NCI-H1436 (cell line): ENCODE measurements at places on chromosomes 1 and 21.

DNA sequence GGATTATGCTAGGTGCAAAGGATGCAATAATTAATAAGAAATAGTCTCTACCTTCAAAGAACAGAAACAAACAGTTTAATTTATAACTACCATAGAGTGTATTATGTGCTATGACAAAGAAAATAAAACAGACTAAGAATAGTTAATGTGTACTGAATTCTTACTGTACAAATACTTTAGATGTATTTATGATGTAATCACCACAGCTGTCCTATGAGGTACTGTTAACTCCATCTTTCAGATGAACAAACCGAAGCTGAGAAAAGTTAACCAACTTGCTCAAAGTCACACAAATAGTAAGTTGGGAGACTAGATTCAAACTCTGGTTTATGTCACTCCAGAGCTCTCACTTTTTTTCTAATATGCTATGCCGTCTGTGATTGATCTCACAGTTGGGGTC, 77.0 kb upstream of the FGGY start:
- DNase-seq: no peak

DNA sequence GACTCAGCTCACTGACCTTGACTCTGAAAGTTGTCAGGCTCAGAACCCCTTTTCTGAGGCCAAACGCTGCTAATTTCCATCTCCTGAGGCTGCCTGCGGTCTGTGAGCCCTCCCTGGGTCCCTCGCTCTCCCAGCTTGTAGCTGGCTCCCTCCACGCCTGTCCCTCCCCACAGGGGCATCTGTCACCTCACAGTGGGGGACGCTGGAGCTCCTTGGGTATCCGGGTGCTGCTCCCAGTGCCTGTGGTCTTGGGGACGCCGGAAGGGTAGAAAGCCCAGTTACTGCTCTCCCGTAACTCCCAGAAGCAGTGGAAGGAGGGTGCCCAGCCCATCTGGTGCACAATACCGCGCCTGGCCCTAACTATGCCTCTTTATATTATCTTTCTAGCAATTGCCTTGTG, 13.0 kb upstream of the MMEL1 start:
- DNase-seq: no peak

- DNase-seq: no peak
Measured at GRCh38 chr1:36879613-36880012, 154.7 kb downstream of the GRIK3 start.

DNA sequence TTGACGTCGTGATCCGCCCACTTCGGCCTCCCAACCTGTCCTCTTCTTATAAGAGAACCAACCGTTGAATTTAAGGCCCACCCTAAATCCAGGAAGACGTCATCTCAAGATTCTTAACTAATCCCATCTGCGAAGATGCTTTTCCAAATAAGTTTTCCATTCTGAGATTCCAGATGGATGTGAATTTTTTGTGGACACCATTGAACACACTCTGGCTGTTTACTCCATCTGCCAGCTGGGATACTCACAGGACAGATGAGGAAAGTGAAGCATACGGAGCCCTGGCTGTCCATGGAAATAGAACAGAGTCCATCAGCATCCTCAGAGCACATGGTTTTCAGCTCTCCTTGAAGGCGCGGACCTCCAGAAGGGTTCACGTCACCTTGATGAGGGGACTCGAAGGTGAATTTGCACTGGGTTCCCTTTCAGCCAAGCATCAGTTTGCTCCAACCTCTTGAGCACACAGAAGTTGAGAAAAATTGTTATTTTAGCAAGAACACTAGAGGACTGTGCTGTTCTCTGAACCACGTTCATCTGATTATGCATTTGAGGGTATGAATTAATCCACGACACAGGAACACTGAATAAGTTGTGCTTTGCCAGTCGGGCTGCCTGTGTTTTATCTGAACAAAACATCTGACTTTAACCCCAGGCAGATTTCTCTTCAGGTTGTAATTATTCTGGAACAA, 68.6 kb downstream of the KAZN start:
- DNase-seq: no peak

DNA sequence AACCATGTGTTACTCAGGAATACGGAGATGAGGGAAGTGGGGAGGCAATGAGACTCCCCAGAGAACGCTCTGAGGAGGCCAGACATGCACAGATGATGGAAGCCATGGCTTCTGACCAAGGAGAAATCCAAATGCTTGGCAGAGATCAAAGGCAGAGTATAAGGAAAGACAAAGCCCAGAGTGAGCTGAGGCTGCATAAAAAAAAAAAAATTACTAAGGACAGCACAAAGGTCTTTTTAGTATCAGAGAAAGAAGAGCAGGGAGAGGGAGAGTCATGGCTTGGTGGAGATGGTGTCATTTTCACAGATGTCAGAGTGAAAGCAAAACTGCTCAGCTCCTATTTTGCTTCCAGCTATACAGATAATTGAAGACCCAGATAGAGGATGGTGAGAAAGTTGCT, 8.1 kb upstream of the NCF2 start:
- DNase-seq: no peak

DNA sequence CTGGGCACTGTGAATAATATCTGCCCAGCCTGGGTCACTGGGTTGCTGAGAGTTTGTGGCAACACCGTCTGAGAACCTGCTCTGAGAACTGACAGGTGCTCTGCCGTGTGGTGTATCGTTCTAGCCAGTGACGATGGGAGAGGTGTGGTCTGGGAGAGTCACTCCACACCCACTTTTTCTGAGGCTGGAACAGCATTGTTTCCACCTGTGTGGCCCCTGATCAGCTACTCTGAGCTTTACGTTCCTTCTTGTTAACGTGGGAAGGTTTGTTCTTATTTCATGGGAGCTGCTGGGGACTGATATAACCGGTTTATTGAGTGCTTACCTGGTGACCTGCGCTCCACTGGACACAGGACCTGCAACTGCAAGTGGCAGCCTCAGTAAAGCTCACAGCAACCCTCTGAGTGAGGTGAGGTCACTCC, 34.8 kb upstream of the TENT5C start:
- no peak for DNase-seq

DNA sequence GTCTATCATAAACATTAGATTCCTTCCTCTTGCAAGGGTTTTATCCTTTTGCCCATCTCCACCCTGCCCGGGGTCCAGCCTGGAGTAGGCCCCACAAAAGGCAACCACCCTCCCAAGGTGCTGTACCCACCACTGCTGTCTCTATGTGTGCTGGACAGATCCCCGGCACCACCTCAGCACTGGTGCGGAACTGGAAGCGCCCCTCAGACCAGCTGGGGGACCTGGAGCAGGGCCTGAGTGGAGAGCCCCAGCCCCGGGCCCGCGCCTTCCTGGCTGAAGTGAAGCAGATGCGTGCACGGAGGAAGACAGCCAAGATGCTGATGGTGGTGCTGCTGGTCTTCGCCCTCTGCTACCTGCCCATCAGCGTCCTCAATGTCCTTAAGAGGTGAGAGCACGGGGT, 5.9 kb downstream of the HCRTR1 start:
- DNase-seq: no peak

DNA sequence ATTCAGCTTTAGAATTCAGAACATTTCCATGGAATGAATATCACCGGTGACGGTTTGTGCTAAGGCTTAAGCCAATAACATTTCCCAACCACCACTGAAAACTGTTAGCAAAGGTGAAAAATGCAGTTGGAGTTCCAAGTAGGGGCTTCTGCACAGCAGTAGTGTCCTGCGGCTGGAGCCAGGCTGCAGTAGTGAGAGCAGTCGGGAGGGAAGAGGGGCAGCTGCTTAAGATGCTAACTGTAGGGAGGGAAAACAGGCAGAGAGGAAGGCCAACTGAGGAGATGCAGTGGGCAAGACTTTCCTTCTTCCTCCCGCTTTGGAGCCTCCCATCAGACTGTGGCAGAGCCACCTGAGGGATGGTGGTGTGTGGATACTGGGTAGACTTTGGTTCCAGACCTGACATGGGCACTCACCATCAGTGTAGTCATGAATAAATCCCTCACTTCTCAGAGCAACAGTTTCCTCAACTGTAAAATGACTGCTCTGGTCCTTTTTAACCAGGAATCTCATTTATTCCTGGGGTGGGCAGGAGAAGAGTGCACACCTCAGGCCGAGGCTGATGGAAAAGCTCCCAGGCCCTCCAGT, 3.2 kb downstream of the F3 start:
- no peak for DNase-seq

GRCh38 chr1:230909974-230910754, 41.8 kb upstream of the C1orf198 start:
- DNase-seq: no peak

DNA sequence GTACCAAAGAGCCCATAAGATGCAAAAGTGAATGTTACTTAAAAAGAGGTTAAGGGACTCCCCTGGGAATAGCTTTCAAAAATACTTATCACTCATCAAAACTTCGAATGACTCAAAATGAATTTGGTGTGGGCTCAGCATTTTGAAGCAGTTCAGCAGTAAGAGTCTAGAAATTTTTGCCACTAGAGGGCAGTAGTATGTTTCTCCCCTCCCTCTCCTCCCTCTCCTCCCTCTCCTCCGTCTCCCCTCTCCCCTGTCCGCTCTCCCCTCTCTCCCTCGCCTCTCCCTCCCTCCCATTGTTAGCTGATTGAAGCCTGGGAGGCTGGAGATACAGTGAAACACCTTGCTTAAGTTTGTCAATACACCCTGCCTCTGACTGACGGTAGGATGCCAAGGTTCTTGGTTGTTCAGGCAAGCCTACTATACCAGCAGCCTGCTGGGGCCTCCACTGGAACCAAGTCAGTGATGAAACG, 70.8 kb upstream of the TENT5C start:
- peak; percentile 39 for DNase-seq

DNA sequence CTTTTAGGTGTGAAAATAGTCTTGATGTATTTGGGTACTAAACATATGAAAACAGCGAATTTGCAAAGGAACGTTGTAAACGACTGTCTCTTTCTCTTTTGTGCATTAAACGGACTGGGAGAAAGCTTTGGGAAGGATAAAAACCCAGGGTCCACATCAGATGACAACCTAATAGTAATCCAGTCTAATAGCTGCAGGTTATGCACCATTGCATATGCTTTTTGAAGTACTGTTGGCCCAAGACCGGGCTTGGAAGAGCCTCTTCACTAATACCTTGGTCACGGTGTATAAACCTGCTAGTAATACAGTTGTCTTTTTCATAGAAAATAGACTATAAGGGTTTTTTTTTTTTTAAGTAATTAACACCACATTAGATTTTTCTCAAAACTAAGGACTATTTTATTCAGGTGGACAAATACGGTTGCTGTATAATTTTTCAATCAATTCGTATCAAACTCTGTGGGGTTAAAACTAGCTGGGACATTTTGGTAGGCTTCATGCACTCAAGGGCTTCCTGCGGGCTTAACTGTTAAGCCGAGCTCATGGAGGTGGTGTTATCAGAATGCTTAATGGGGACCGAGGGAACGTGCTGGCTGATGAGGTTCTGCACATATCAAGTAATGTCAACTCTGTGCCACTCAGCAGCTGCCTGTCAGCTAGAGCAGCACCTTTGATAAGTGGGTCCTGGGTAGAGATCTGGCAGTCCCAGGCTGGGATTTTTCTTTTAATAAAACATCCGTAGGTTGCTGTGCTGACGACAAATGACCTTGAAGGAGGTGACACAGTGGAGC, 2.1 kb downstream of the RYR2 start:
- DNase-seq: no peak

- no peak for DNase-seq
Measured at GRCh38 chr1:42957229-42957879, 1.3 kb downstream of the SLC2A1 start.

DNA sequence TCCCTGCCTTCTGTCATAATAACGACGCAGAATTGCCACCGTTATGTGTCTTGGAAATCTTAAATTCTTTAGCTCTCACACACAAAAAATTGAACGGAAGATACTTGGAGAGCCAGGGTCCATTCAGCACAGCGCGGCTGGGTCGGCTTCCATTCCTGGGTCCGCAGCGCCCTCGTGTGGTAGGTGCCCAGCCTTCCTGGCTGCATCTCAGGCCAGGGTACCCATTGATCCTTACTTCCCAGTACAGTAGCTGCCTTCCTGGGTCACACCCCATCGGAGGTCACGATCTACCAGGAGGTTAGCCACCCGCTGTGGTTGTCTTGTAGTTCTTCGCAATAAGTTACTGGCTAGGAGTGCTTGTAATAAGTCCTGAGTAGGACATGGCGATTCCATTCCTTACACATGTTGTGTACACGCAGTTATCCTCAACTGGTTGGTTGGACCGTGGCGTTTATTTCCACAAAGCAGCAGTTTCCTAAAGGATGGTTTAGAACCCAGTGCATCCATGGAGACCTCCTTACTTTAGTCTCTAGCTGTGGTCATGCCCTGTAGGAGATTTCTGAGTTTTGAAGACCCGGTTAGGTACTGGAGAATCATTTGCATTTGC, 9.9 kb upstream of the MTARC1 start:
- DNase-seq: peak; percentile 84

DNA sequence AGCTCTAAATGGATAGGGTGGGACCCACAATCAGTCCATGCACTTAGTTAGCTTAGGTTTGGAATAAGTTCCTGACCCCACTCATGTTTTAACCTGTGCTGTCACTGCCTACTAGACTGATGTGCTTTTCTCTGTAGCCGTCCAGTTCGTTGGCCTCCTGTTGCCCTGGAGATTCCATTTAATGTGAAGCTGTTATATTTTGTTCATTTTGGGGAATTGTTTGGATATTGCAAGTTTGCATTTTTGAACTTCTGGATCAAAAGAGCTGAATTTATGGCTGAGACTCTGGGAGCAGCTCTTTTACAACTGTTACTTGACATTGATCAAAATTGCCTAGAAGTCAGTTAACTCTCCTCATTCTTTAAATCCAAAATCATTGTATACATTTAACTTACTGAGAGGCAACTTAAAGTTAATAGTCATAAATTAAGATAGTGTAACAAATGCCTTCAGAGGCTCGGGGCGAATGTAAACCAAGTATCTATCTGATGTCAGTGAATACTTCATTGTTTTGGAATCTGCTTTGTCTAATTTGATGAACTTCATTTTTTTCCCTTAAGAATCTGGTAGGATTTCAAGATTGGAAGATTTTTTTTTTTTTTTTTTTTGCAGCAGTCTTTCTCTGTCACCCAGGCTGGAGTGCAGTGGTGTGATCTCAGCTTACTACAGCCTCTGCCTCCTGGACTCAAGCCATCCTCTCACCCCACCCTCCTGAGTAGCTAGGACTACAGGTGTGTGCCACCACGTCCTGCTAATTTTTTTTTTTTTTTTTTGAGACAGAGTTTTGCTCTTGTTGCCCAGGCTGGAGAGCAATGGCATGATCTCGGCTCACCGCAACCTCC, 38.1 kb downstream of the MIGA1 start:
- no peak for DNase-seq

DNA sequence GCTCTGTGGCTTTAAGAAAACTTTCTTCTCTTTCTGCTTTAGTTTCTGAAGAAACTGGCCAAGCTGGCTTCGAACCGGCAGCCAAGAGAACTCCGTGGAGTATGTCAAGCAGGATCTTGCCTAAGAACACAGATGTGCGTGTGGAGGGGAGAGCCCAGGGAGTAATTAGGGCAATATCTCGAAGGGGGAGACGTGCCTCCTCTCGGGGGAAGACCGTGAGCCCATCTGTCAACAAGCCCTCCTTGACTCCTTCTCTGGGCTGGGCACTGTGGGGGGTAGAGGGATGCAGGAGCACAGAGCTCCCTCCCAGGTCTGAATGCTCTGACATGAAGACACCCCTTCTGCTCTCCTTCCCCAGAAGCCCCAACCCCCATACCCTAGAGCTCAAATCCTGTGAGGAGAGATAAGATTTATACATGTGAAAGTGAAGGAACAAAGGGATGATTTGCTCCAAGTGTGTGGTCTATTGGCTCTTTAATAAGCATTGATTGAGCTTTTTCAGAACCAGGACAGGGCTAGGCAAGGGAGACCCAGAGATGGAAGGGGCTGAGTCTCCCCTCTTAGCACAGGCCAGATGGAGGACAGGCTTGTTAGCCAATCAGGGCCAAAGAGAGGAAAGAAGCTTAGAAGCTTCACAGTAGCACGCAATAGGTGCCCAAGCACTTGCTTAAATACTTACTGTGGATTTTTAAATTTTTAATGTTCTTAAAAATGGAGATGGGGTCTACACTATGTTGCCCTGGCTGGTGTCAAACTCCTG, 37.5 kb downstream of the EDN2 start:
- DNase-seq: no peak
